ENCODE measurements at places on chromosomes 16 and 17.

DNA sequence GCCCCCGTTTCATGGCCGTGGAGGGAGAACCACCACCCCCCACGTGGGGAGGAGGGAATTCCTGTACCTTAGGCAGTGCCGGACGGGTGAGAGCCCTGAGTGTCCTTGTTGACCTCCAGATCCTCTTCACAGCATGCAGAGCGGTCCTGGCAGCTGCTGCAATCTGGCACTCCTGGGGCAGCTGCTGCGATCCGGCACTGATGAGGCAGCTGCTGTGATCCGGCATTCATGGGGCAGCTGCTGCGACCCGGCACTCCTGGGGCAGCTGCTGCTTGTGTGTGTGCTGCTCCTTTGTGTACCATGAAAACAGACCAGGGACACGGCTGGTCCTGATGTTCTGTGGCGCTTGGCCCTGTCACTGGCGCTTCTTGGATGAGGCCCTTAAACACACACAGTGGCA is 12.8 kb downstream of the ZNF778 start:
- no peak for DNase-seq

GRCh38 chr16:88511906-88512305 is 58.3 kb upstream of the ZC3H18 start:
- no peak for DNase-seq

- no peak for DNase-seq
Observed at GRCh38 chr16:66262253-66263167, 104.0 kb upstream of the CDH5 start.

DNA sequence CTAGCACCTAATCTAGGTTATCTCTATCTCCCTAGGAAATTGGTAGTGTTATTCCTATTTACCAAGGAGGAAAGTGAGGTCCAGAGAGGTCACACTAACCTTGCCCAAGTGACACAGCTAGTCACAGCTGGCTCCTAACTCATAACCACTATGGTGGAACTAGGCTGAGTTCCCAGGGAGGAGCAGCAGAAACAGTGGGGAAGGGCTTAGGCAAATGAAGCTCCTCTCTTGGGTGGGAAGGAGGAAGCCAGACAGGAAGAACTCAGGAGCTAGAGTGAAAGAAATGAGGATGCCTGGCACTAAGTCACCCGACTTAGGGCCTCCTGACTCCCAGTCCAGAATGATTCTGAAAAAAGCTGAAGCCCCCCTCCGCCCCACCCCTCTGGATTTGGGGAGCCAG is 34.5 kb downstream of the PSME3IP1 start:
- no peak for DNase-seq
